ENCODE measurements at places on chromosomes 12 and 14.

GRCh38 chr14:28406196-28406595, 360.4 kb upstream of the FOXG1 start:
- no peak for DNase-seq

DNA sequence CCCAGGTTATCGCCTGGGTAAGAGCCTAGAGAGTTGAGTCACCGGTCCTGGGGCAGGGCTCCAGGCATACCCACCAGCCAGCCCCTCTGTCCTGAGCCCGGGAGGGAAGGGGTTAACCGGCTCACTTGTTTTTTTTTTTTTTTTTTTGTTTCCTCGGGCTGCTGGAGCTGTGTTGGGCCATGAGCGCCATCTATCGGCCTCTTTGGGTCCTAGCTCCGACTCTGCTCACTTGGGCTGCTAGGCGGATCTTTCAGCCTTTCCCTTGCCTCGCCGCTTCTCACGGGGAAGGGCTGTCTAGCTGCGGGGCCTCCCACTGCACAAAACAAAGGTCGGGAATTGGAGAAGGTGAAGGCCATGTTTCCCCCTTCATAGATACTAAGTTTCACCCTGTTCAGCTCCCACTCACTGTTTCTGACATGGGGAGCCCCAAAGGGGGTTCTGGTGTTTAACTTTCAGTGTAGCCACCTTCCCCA, 2.8 kb upstream of the SMUG1 start:
- peak; percentile 72 for DNase-seq

DNA sequence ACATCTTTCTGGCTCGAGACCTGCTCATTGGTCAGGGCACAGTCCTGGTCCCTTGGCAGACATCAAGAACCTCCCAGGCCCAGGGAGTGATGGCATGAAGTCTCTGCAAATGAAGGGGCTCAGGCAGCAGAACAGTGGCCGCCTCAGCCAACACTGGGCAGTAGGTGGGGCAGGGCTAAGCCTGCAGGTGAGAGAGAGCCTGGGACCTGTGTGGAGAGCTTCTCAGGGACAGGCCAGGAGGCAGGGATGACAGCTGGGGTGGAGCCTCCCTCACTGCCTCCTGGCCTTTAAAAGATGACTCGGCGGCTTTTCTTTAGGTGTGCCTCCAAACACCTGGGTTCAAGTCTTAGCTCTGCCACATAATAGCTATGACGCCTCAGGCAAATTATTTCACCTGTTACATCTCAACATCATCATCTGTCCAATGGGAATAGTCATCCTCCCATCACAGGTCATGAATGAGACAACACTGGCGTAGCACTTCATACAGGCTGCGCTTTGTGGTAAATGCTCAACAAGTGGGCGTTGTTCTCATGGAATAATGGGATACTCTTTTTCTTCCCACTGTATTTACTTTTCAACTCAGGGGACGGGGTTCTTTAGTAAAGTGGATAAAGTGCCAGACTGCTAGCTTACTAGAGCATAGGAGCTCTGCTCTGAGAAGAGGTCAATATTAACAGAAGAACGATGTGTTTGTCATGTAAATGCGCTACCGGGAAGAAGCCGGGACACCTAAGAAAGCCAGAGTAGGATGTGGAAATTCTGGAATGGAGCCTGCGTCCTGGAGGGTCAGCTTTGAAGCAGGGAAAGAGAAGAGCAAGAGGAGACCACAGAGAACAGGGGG, 277.4 kb downstream of the FOXN3 start:
- DNase-seq, result no peak

- no peak for DNase-seq
These were observed 595.5 kb downstream of the GALC start for GRCh38 chr14:87397499-87397898.

DNA sequence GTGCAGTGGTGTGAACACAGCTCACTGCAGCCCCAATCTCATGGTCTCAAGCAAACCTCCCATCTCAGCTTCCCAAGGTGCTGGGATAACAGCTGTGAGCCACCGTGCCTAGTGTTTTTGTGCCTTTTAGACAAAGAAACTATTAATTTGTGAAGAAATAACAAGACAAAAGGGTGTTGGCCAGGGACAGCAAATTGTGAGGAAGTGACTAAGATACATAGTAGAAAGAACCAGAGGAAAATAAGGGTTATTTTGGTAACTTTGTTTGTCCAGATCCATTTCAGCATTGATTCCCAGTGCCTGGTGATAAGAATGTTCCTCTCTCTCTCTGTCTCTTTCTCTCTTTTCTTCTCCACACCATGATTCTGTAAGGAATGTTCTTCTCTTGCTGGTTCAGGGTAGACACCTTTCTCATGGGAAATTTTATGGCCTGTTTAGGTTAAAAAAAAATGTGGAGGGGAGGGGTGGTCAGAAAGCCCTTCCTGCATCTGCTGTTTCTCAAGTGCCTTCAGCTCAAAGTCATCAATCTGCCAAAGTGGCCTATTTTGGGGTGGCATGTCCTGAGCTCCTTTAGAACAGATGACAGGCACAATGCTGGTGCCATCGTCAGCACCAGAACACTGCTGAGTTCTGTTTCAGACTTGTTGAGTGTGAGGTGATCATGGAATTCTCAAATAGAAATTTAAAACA, 184.4 kb upstream of the EEA1 start:
- DNase-seq, result no peak

DNA sequence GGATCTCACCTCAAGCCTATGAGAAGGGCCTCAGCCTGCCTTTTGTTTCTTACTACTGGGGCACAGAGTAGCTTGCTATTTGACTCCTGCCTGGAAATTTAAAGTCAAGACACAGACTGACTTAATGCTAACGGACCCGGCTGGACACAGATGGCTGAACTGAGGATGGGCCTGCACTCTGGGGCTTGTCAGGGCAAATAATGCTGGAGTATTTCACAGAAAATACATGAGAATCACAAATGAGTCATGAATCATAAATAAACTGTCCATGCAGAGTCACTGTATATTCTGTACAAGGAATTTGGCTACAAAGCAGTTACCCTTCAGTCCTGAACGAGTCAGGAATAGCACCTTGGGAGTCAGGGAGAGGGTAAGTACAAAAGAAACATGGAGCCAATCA, 683.2 kb upstream of the FOXG1 start:
- no peak for DNase-seq

DNA sequence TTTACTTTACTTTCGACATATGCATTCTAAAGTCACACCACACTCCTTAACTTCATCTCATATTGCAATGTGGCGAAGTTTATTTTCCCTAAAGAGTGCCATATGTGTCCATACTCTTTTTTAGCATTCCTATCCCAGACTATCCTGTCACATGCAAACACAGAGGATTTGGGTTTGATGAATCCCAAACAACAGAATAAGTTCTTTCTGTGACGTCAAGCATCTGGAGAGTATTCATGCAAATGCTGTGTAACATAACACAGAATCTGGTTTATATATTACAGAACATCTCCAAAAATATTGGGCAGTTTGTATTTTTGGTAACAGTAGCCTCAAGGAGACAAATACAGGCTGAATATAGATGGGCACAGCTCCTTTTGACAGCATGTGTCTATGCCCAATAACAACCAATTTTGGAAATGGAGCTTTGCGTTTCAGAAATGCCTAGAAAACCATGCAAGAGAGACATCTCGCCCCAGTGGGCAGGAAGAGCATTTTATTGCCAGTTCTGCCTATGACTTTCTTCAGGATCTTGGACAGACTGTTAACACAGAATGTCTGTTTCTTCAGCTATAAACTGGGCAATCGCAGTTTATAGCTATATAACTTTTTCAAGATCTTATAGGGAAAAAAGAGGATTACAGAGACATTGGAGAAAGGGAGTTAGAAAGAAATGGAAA, 190.8 kb downstream of the ADAMTS20 start:
- no peak for DNase-seq

DNA sequence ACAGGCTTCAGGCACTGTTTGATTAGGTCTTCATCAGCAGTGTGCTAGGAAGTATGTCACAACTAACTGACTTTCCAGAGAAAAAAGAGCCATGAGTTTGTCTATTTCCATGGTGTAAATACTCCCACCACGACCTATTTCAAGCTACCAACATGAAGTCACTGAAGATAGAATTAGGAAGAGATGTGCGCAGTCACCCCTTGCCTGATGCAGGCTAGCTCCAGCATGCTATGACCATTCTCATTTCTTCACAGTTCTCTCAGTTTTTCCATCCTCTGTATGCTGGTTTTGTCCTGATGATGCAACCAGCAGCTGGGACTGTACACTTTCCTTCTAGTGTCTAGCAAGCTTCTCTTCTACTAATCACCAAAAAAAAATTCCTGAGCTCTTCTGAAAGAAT, 191.6 kb upstream of the NUDT4 start:
- no peak for DNase-seq

All from effector CD4-positive, alpha-beta T cell (primary cell).